ENCODE measurements at places on chromosomes 1 and 21.

GRCh38 chr1:110494036-110494435 lies 24.9 kb downstream of the KCNA10 start:
- no peak for DNase-seq

GRCh38 chr1:31151402-31151801 lies 85.9 kb upstream of the PUM1 start:
- DNase-seq = no peak

GRCh38 chr1:227788271-227789083 lies 27.0 kb upstream of the PRSS38 start:
- DNase-seq = peak; percentile 77

DNA sequence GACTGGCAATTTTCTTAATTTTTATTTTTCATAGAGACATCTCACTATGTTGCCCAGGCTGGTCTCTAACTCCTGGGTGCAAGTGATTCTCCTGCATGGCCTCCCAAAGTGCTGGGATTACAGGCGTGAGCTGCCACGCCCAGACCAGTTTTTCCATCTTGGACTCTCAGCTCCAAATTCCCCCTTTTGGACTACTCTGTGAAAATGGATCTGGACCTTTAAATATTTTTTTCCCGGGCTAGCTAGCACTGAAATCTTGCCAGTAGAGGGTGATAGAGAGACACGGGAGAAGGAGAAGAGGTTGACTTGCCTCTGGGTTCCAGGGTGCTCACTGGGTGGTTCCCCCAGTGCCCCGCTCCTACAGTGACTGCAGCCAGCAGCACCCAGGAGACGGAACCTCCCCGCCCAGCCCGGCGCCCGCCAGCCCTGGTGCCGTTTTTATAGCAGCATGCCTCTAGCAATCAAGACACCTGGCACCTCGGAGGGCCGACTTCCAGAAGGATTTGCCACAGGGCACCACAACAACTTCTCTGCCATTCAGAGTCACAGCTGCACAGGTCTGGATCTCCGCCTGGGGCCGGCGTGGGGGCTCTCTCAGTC lies 34.7 kb upstream of the SCCPDH start:
- peak; percentile 71 for DNase-seq

- DNase-seq = no peak
Measured at GRCh38 chr1:103941086-103941485, 191.4 kb downstream of the AMY1C start.

DNA sequence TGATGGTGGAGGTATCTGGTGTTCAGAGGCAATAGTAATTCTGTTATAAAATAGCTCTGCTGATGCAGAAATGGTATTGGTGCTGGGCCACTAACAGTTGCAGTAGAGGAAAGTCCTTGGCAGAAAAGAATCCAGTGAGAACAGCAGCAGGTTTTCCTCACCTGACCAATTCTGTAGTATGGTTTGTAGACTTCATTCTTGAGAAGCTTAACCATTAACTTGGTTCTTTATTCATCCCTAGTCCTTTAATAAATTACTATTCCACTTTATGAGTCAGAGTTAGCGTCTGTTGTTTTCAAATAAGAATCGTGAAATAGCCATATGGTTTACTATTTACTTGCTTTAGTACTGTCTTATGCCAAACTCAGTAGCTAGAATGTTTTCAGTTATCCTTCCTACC lies 128.5 kb upstream of the SERTAD4 start:
- DNase-seq = no peak

DNA sequence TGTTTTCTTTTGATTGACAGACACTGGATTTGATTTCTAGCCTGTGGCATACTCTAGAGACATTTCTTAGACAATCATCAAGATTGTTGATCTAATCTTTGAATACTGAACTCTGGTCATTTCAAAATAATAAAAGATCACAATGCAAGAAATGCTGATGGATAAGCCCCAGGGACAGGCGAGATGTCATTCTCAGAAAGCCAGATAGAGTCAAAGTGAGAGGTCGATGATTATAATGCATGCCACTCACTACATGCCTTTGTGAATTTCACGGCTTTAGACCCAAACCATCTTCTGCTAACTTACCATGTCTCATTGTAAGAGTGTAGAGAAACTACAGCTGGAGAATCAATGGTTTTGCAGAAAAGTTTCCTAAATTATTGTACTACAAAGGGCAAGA lies 257.1 kb downstream of the DYRK1A start:
- no peak for DNase-seq

- no peak for DNase-seq
Measured at GRCh38 chr21:41160036-41160435, 7.9 kb upstream of the BACE2 start.

GRCh38 chr21:14977814-14978213 lies 87.0 kb downstream of the NRIP1 start:
- peak; percentile 96 for DNase-seq

DNA sequence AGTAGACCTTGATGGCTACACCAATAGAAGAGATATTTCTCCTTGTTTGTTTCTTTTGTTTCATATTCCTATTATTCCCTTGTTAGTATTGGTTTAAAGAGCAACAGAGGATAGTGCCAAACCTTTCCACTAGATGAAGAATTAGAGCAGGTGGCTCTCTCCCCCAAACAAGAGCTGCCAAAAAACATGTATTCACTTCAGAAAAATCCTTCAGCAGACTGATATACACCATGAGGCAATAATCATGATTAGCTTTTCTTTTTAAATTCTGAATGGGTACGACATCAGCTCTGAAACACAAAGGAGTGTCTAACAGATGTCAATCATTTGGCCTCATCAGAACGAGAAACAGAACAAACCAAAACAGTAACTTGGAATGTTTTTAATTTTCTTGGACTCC lies 67.3 kb upstream of the MAP10 start:
- DNase-seq = no peak

DNA sequence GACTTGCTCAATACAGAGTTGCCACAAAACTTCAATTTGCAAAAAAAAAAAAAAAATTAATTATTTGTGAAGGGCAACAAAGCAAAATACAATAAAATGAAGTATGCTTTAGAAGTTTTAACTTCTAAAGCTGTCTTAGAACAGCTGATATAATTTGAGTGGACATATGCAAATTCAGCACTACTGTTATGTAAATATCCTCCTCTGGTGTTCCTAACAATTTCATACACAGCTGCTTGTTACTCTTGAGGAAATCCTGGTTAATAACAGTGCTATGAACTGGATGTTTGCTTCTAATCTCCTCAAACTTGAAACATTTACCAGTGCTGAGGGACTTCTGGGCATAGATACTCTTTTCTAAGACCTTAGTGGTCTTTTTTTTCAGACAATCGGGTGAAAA lies 69.6 kb upstream of the COL24A1 start:
- DNase-seq = no peak

GRCh38 chr1:12460121-12460520 lies 157.9 kb downstream of the DHRS3 start:
- DNase-seq = no peak

- no peak for DNase-seq
Measured at GRCh38 chr21:42617486-42617885, 35.9 kb upstream of the PDE9A start.

- no peak for DNase-seq
Measured at GRCh38 chr1:239053279-239053678, 333.1 kb upstream of the CHRM3 start.

DNA sequence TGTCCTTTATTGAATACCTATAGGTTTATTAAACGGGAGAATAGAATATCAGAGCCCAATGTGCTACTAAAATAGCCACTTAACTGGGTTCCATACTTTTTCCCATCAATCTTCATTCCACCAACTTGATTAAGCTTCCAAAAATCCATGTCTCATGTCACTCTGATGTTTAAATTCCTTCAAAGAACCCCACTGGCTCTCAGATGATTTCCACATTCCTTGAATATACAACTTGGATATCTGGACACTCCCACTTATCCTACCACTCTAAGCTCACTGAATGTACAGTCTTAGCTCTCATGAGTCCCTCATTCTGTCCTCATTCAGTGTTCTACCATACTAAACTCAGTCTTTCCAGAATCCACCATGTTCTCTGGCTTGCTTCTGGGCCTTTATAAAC lies 21.1 kb downstream of the COL11A1 start:
- DNase-seq = no peak

GRCh38 chr1:167714098-167714438 lies 7.7 kb upstream of the MPZL1 start:
- peak; percentile 64 for DNase-seq

DNA sequence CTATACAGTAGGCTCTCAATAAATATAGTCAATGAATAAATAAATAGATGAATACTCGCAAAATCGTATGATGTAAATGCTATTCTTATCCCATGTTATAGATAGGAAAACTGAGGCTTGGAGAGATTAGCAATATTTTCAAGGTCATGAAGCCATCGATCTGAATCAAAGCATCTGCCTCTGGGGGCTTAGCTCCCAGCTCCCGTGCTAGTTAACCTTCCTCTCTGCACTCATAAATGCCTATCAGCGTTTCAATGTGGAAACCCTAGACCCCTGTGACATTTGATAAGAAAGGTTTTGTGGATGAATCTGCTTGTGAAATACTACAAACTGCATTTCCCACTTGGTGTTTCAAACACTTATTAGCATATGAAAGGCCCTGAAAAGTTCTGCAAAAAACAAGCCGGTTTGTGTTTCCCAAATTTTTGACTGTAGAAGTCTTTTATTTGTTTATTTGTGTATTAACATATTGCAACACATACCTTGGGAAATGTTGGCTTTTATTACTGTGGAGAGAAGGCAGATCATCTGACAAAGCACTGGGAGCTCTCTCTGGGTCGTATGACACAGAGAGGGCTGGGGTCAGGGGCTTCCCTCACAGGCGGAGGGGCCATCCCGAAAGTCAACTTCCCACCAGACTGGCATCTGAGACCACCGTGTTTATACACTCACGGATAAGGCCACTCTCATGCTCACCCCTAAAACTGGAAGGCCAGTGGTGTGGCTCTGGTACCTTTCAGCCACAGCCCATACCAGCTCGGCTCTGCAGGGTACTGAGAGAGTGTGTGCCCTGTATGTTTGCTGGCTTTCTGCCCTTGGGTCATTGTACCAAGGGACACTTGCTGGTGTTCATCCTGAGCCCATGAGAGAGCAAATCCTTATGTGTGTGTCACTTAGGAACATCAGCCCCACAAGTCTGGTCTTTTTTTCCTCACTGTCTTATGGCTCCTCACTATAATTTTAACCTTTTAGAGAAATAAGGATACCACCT lies 993 bp upstream of the PROK1 start:
- DNase-seq = no peak

- no peak for DNase-seq
Measured at GRCh38 chr1:55035904-55036303, 3.4 kb upstream of the PCSK9 start.

DNA sequence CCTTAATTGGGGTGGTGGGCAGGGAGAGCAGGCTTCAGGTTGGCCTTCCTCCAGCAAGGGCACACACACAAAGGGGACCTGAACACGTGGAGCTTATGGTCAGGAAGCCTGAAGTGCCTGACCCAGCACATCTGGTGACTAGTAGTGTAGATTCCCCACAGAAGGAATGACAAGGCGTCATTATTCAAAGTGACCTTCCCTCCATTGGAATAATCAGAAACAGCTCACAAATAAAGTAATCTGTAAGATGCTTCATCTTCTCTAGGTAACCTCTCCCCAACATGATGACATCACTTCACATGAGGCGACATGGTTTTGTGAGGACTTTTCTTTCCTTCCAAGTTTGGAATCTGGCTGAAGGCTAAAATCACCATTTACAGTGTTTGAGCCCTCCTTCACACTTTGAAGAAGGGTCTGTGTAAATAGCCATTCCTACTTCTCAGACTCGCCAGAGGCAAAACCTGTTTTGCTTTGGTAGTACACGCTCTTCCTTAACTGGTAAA lies 32.8 kb upstream of the ERG start:
- DNase-seq = no peak

- no peak for DNase-seq
Measured at GRCh38 chr1:227763246-227764018, 28.2 kb downstream of the SNAP47 start.

- DNase-seq = no peak
Measured at GRCh38 chr1:221840511-221841243, 98.8 kb upstream of the DUSP10 start.

DNA sequence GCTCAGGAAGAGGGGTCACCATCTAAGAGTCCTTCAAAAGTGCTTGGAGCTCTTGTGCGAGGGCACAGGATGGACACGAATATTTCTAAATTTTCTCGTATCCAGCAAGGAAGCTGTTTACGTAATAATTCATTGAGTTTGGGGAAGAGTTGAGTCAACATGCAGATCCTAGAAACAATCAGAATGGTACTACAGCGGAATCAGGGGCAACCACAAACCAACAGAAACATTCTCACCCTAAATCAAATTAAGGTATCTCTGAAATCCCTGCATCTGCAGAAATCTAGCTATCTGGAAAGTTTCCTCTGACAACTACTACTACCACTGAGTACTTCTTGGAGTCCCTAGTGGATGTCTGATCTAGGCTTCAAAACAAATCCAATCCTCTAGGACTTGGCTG lies 352.4 kb downstream of the LTN1 start:
- no peak for DNase-seq

GRCh38 chr1:201711811-201712210 lies 117.1 kb upstream of the IPO9 start:
- no peak for DNase-seq

DNA sequence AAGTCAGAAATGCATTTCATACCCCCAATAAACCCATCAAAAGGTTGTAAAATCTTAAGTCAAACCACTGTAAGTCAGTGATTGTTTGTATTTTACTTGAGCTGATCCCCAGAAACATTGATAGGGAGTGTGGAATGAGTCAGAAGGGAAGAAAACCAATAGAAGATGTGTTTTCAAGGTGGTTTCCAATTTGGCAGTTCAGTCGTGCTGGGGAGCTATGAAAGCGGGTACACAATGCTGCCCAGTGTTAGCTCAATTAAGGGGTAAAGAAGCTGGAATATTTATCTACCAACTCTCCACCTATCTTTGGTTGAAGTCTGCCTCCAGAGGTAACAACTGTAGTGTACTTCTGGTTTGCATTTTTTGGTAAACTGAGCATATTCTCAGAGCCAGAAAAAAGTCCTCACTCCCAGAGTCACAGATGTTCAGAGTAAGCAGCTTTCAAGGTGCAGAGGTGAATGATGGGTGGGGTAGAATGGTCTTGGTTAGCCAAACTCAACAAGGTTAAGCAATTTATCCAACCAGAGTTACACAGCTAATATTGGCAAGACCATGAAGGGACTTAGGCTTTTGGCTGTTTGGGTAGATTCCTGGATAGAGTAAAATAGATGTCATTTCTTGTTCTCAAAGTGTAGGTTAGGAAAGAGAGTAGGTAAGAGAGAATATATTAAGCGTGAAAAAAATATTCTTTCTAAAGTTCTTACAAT lies 202.9 kb upstream of the ADGRL2 start:
- DNase-seq = no peak

DNA sequence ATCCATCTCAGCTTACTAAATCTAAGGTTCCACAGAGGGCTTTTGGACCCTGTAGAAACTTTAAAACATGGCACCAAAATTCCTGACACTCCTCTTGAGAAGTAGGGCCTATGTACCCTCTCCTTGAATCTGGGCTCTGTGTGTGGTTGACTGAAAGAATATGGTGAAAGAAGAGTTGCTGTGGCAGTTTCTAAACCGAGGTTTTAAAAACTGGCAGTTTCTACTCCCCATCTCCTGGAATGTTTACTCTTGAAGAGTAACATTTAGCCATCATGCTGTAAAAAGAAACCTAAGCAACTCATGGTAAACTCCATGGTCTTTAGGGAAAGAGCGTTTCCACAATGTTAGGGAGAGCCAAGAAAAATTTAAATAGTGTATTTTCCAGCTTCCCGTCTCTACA lies 4.6 kb upstream of the CMPK1 start:
- no peak for DNase-seq
